ENCODE measurements at places on chromosomes 5 and 9.
A peak's percentile ranks its signal among the peaks of the same experiment; 100 is the strongest.

GRCh38 chr9:16708656-16709435 is 161.6 kb downstream of the BNC2 start:
- no peak for DNase-seq

DNA sequence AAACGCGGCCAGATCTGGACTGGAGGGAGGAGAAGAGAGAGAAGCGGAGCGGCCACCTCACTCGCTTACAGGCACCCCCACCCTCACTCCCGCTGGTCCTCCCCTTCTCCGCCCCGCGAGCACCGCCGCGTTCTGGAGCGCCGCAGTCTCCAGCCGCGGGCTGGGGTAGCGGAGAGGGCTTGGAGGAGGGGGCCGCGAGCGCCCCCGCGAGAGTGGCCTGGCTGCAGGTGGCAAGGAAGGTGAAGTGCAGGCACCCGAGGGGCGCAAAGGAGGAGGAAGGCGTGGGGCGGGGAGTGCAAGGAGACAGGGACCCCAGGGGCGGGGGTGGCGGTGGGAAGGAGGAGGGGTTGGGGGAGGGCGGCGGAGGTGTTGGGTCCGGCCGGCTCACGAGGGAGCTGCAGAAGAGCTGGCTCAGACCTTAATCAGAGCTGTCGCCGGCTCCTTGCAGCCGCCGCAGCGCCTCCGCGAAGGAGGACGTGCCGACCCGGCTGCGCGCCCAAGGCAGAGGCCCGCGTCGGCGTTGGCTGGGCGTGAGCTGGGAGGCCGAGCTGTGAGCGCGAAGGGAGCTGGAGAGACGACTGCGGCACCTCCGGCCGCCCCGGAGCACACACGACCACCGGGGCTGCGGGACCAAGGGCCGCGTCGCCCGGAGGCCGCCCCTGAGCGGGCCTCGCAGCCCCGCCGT is at the start of gene DMRT3:
Gene DMRT3 (plus strand): TSS at position 398 of the 685 bp plus-strand sequence. CDS start 347 bp downstream, outside the sequence.
- DNase-seq = no peak

DNA sequence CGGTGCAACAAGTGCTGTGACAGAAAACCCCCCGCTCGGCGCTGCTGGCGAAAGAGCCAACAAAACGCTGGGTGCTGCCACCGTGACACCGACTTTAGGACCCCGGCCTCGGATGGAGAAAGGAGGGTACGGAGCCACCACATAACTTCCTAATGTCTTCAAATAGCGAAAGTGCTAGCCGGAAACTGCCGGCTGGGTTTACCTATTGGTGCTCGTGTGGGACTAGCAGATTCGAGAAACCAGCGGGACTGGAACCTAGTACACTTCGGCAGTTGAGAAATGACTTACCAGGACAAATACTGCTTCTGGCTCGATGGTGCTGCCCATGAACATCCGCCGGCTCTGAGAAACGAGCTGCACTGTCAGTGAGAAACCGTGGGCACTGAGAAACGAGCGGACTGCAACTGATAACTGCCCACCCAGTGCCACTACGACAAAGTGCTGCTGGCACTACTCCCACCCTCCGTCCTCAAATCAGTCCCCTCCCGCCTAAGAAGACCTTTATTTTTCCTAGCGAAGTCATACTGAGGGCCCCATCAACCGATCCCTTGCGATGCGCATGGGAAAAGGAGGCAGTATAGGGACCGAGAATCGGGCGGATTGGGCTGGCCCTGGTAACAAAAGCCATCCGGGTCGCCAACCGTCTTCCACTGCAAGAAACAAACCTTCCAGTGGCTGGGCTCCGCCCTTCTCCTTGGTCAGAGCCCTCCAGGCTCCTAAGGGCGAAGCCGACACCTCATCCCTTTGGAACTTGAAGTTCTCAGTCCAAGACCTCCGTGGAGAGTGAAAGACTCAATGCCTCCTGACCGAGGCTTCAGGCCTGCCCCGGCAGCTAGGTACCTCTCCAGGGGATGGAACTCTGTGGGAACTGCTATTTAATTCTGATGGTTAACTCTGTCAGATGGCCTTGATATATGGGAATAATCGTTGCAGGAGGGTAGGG is 27.0 kb upstream of the ANXA2R start:
- DNase-seq = peak; percentile 26

- DNase-seq = no peak
These were observed 1.0 kb downstream of the ANKH start for GRCh38 chr5:14870337-14871213.

DNA sequence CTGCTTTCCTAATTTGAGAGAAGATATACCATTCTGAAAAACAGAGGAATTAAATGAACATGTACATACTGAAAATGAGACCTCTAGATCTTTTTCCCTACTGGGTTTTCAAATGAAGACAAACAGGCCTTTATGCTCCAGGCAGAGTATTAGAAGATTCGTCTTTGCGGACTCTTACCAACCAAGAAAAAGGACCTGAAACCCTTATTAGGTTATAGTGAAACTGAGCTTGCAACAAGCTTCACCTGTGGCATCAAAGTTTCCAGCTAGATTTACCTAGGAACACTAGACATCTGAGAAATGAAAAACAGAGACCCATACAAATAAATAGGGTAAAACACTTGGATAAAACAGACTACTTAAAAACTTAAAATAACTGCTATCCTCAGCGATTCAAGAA is 46.3 kb downstream of the SMIM15 start:
- no peak for DNase-seq
